Activated T-helper 2 cell treated with anti-CD3 and anti-CD28 coated beads, Interferon-gamma antibody, Interleukin-2, Interleukin-4, amounts not matched to agents 10 μg/mL and 5 μg/mL and 100 μg/mL, durations not matched to agents 14 hours and 24 hours and 36 hours (primary cell): ENCODE measurements at places on chromosomes 3 and 15.

- H3K27me3 ChIP-seq = peaks cover 26% of the 10 kb centered on the region
- H3K4me3 ChIP-seq = no peak overlapping the region
- H3K4me1 ChIP-seq = no peaks in the 10 kb centered on the region
- DNase-seq = no peak
- H3K36me3 ChIP-seq = no peaks in the 10 kb centered on the region
Measured at GRCh38 chr3:150912501-150912900, 7.3 kb upstream of the MINDY4B start.

- no peaks in the 10 kb centered on the region for H3K27me3 ChIP-seq
- no peak for DNase-seq
- no peak overlapping the region for H3K27ac ChIP-seq
- H3K4me3 ChIP-seq = no peak overlapping the region
- H3K36me3 ChIP-seq = no peaks in the 10 kb centered on the region
- H3K4me1 ChIP-seq = peaks cover 18% of the 10 kb centered on the region
Measured at GRCh38 chr3:12468276-12468675, 16.0 kb upstream of the TSEN2 start.

- H3K4me1 ChIP-seq = peaks cover 2% of the 10 kb centered on the region
- DNase-seq = no peak
- H3K27me3 ChIP-seq = no peaks in the 10 kb centered on the region
- H3K4me3 ChIP-seq = no peak overlapping the region
- peaks cover 44% of the 10 kb centered on the region for H3K36me3 ChIP-seq
- no peak overlapping the region for H3K27ac ChIP-seq
Measured at GRCh38 chr3:196406811-196407470, 25.3 kb downstream of the UBXN7 start.

- no peaks in the 10 kb centered on the region for H3K4me1 ChIP-seq
- no peak overlapping the region for H3K27ac ChIP-seq
- no peaks in the 10 kb centered on the region for H3K36me3 ChIP-seq
- no peak overlapping the region for H3K4me3 ChIP-seq
- H3K27me3 ChIP-seq = peaks cover 23% of the 10 kb centered on the region
Measured at GRCh38 chr15:75001310-75001709, 5.9 kb downstream of the SCAMP5 start.

GRCh38 chr3:110362751-110363150 is 708.9 kb upstream of the NECTIN3 start:
- H3K27ac ChIP-seq = no peak overlapping the region
- no peak overlapping the region for H3K4me3 ChIP-seq
- no peaks in the 10 kb centered on the region for H3K36me3 ChIP-seq
- no peaks in the 10 kb centered on the region for H3K4me1 ChIP-seq

GRCh38 chr15:74245342-74245931 is 9.3 kb downstream of the CCDC33 start:
- no peaks in the 10 kb centered on the region for H3K36me3 ChIP-seq
- H3K4me3 ChIP-seq = no peak overlapping the region
- peaks cover 24% of the 10 kb centered on the region for H3K27me3 ChIP-seq
- no peak overlapping the region for H3K27ac ChIP-seq
- H3K4me1 ChIP-seq = no peaks in the 10 kb centered on the region
